ENCODE measurements at places on chromosomes 3 and 15. TPM values are rescaled to one million over a fixed set of nuclear protein-coding genes. Genes with fewer than 3 reads are reported as not detected.

The PRICKLE2 gene
- 9.2 TPM for total RNA-seq

The ATG7 gene
- total RNA-seq: 42.9 TPM

The SNTN gene
- not detected for total RNA-seq

The MAGI1 gene
- 4.3 TPM for total RNA-seq

The CCRL2 gene
- not detected for total RNA-seq

The TGM5 gene
- total RNA-seq: 0.92 TPM

The SKIL gene
- 11.4 TPM for total RNA-seq

The PRTG gene
- total RNA-seq: not detected

The RETNLB gene
- not detected for total RNA-seq

The GABRB3 gene
- total RNA-seq: 0.51 TPM

The CCR9 gene
- not detected for total RNA-seq

The NME9 gene
- not detected for total RNA-seq

The CLPX gene
- 26.0 TPM for total RNA-seq

The CLDN16 gene
- total RNA-seq: 0.37 TPM

Data from airway epithelial cell (primary cell).